Lung microvascular endothelial cell (primary cell): ENCODE measurements at places on chromosomes 6 and 20. TPM values are rescaled to one million over a fixed set of nuclear protein-coding genes. Genes with fewer than 3 reads are reported as not detected.

CFAP61 gene
- not detected in 2 replicates for total RNA-seq

ERVFRD-1 gene
- total RNA-seq = under 0.01 TPM in 1 of 2 replicates, not detected in the other

TRIM40 gene
- total RNA-seq = not detected in 2 replicates

DNA sequence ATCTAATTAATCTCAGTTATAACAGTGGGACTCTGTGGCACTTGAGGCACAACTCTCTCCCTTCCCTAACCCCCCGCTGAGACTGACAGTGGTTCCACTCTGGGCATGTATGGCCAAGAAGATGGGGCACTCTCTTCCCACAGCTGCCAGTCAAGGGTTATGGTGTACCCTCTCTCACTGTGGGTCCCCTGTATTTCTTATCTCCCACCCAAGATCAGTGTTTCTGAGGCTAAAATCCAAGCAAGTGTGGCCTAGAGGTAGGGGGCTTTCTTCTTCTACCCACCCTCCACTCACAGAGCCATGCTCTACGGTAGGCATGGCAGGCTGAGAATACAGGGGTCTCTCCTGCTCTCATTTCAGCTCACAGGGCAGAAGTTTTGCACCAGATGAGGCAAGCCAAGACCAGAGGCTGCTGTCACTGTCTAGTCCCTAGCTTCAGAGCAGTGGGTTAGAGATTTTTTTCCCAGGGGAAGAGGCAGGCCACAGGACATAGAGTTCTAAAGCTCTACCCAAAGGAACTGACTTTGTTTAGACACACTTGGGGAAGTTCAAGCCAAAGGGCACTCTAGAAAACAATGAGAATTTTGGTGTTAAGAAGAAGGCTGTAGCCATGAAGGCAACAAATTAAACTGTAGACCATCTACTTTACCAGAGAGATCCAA is 31.7 kb upstream of the HINT3 start:
- DNase-seq = no peak

GRCh38 chr6:89974834-89975233 is 80.6 kb downstream of the GJA10 start:
- no peak for DNase-seq

- no peak for DNase-seq
Measured at GRCh38 chr6:84151669-84152068, 75.8 kb downstream of the CEP162 start.

- DNase-seq = no peak
Measured at GRCh38 chr6:113370508-113371502, 486.3 kb upstream of the MARCKS start.

- DNase-seq = no peak
Measured at GRCh38 chr6:11632795-11633511, 95.4 kb downstream of the TMEM170B start.

DNA sequence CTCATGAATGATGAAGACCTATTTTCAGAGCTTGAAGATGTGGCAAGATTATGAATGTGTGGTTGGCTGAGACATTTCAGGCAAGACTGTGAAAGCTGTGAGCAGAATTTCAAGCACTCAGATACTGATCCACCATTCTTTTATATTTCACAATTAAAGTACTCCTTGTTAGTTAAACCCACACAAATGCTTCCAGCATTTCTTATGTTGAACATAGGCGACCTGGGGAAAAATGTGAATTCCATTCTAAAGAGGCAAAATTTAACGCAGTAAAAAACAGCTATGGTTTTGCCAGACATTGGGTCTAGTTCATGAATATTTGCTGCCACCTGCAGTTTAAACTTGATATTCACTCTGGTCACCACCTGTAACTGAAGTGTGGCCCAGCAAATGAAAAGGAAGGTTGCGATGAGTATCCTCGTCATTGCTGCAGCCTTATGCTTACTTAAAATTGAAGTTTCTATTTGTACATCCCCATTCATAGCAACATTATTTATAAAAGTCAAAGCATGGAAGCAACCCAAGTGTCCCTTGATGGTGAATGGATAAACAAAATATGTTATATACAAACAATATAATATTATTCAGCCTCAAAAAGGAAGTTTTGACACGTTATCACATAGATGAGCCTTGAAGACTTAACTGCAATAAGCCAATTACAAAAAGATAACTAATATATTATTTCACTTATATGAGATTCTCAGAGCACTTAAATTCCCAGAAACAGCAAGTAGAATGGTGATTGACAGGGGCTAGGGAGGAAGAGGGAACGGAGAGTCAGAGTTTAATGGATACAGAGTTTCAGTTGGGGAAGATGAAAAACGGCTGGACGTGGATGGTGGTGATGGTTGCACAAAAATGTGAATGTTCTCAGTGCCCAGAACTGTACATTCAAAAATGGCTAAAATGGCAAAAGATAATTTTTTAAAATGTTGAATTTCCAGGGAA is 32.4 kb upstream of the FAM184A start:
- peak; percentile 74 for DNase-seq
